ENCODE measurements at places on chromosomes 3 and 15. TPM values are rescaled to one million over a fixed set of nuclear protein-coding genes. Genes with fewer than 3 reads are reported as not detected.

- no peak overlapping the region for H3K27ac ChIP-seq
- H3K27me3 ChIP-seq = no peaks in the 10 kb centered on the region
- no peak for DNase-seq
- H3K4me1 ChIP-seq = no peaks in the 10 kb centered on the region
Measured at GRCh38 chr3:8538913-8539312, 37.3 kb downstream of the LMCD1 start.

DNA sequence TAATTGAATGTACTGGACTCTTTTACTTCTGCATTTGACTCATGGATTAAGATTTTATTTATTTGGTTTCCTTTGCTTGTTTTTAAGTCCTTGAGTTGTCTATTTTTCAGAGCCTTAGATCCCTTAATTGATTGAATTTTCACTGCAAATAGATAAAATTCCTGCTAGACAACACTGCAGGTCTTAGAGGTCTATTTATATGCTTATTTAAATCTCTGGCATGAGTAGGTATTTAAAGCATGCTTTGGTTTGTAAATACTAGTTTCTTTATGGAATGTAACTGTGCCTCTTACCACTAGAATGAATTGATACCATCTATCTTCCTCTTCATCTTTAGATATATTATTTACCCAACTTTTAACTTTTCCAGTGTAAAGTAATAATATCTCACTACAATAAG is 20.0 kb downstream of the PLSCR5 start:
- H3K27ac ChIP-seq = no peak overlapping the region
- no peaks in the 10 kb centered on the region for H3K36me3 ChIP-seq
- H3K4me1 ChIP-seq = no peaks in the 10 kb centered on the region
- no peak for DNase-seq
- no peaks in the 10 kb centered on the region for H3K27me3 ChIP-seq
- H3K4me3 ChIP-seq = no peak overlapping the region

The TRH gene
- total RNA-seq = not detected

DNA sequence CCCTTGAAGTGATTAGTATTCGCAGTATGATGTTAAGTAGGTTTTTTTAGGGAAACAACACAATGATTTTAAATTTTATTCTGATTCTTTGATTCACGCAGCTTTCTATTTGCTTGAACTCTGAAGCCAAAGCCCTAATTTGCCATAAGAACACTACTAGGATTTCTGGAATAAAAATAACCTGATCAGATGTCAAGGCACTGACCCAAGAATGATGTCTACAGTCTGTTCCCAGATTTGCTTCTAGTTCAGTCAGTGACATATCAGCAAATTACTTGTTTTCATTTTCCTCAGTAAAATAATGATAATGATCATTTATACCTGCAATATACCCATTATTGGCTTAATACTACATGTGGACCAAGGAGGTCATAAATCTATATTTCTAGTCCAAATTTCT is 179.5 kb upstream of the EIF1B start:
- no peaks in the 10 kb centered on the region for H3K4me1 ChIP-seq
- DNase-seq = no peak
- no peaks in the 10 kb centered on the region for H3K27me3 ChIP-seq
- no peak overlapping the region for H3K4me3 ChIP-seq

- H3K4me1 ChIP-seq = no peaks in the 10 kb centered on the region
- no peak for DNase-seq
- no peak overlapping the region for H3K27ac ChIP-seq
- H3K36me3 ChIP-seq = no peaks in the 10 kb centered on the region
- no peaks in the 10 kb centered on the region for H3K27me3 ChIP-seq
Measured at GRCh38 chr3:12148183-12148940, 10.3 kb downstream of the TIMP4 start.

GRCh38 chr15:69126054-69126469 is 34.4 kb upstream of the GLCE start:
- no peaks in the 10 kb centered on the region for H3K4me1 ChIP-seq
- no peak for DNase-seq
- no peaks in the 10 kb centered on the region for H3K36me3 ChIP-seq
- H3K4me3 ChIP-seq = no peak overlapping the region
- H3K27ac ChIP-seq = no peak overlapping the region

- H3K27ac ChIP-seq = no peak overlapping the region
- peaks cover 7% of the 10 kb centered on the region for H3K4me1 ChIP-seq
- no peak overlapping the region for H3K4me3 ChIP-seq
- no peaks in the 10 kb centered on the region for H3K36me3 ChIP-seq
Measured at GRCh38 chr3:132726341-132726823, 4.2 kb upstream of the NPHP3 start.

The DPH6 gene
- 16.4 TPM for total RNA-seq

Measured in B cell (primary cell).